ENCODE measurements at places on chromosomes 3 and 15.

DNA sequence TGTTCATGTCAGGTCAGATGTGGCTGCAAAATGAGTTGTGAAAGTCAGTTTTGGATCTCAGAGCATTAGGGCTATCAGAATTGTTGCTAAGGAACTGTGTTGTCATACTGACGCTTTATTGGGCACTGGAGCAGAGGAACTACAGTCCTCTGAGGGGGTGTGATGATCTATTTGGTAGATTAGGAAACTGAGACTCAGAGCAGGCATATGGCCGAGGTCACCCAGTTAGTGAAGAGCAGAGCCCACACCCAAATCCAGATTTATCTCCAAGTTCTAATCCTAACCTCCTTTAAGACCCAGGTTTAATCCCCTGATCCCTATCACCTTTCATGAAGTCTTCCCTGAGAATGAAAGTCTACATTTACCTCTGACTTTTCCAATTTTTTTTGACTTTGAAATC is 25.6 kb upstream of the GLCE start:
- DNase-seq, result no peak

DNA sequence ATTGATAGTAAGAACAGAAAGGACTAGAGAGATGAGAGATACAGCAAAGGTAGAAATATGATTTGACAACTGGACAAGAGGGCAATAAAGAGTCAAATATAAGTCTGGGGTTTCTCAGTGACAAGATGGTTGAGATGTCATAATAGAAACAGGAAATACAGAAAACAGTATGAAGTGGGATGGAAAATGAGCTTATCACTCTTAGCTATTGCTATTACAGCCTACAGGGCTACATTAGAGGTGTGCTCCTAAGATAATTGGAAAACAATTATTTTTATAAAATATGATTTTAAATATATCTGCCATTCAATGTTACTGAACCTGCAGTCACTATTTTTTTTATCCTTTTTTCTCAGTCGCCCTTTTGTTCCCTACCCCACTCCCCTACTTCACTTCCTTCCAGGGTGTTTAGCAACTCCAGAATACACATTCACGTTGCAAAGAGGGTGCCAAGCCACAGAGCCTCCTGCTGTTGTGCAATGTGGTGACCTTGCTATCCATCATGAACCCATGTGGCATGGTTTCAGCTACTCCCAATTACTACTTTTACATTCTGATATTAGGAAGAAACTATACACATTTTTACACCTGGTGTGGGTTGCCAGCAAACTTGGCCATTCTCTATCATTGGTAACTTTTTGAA is 6.0 kb downstream of the NRG4 start:
- DNase-seq, result no peak

GRCh38 chr3:53303549-53303948 is 43.8 kb downstream of the DCP1A start:
- no peak for DNase-seq

DNA sequence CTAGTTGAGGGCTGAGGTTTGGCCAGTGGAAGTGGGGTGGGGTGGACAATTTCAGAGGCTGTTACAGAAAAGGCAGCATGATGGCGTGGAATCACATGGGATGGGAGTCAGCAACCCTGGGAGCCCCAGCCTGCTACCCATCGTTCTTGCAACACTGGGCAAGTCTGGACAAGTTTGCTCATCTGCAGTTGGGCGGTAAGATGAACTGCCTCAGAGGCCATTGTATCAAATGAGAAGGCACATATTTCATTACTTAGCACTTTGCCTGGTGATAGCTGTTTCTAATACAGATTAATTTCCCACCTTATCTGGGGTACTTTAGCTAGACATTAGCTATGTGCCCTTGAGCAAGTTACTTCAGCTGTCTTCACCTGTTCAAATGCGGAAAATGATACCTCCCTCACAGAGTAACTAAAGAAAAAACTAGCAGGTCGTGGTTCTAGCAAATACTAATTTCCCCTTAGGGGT is 248.9 kb downstream of the THSD4 start:
- no peak for DNase-seq

GRCh38 chr15:72487070-72487797 is 13.1 kb downstream of the ARIH1 start:
- no peak for DNase-seq

GRCh38 chr3:41111011-41111410 is 88.3 kb upstream of the CTNNB1 start:
- DNase-seq, result peak; percentile 9

GRCh38 chr15:60355148-60355857 is 42.5 kb downstream of the ANXA2 start:
- DNase-seq, result no peak

GRCh38 chr3:136602818-136603217 is 149.4 kb downstream of the STAG1 start:
- no peak for DNase-seq

GRCh38 chr3:173531602-173532001 is 134.1 kb downstream of the NLGN1 start:
- no peak for DNase-seq

GRCh38 chr3:127730171-127730570 is 57.4 kb downstream of the ABTB1 start:
- no peak for DNase-seq

- no peak for DNase-seq
Observed at GRCh38 chr3:183532620-183533411, 22.7 kb downstream of the KLHL6 start.

- no peak for DNase-seq
Observed at GRCh38 chr15:22778796-22779195, 7.6 kb upstream of the NIPA1 start.

- DNase-seq, result no peak
Observed at GRCh38 chr3:24400450-24400849, 94.2 kb downstream of the THRB start.

DNA sequence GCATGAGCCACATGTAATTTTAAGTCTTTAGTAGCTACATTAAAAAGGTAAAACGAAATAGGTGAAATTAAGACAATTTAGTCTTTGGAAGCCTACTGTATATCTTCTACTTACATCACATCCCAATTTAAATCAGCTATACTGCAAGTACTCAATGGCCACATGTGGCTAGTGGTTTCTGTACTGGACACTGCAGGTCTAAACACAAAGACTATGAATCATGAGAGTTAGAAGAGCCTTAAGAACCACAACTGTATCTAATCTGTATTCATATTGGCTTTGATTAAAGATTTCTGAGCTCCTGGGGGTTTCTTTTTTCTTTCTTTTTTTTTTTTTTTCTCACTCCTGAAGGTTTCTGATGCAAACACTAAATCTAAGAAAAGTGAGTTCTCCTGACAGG is 2.3 kb upstream of the EIF1B start:
- DNase-seq, result no peak

- DNase-seq, result no peak
Observed at GRCh38 chr3:188779281-188779980, 392.3 kb upstream of the TPRG1 start.

- no peak for DNase-seq
Observed at GRCh38 chr3:109995377-109995776, 658.0 kb upstream of the DPPA4 start.

GRCh38 chr3:54427941-54428871 is 305.9 kb downstream of the CACNA2D3 start:
- DNase-seq, result peak; percentile 60

GRCh38 chr3:189513281-189514117 is 117.7 kb upstream of the TP63 start:
- DNase-seq, result no peak

DNA sequence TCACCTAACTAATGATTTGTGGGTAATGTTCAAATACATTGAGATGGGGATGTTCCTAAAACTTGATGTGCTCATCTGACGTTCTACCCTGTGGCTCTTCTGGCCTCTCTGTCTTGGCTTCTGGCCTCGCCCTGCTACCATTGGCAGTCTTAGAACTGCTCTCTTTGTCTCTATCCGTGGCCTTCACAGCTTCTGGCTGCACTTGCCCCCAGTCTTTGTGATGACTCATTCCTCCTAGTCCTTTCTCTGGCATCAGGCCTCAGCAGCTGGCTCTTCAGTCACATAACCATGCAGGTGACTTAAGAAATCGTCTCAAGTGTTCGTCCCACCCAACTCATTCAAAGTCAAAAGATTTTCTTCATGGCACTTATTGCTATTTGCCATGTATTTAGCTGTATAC is 188.1 kb downstream of the BBX start:
- no peak for DNase-seq

DNA sequence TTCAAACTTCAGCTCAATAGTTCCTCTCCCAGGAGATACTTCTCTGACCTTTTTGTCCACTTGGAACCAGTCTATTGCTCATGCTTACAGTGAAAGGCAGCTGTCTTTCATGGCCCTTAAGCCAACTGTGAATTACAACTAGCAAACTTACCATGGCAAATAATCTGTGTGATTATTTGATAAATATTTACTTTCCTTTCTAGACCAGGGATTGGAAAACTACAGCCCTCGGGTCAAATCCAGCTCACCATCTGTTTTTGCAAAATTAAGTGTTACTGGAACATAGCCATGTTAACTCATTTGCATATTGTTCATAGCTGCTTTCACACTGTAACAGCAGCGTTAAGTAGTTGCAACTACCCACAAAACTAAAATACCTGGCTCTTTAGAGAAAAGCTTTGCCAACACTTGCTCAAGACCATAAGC is 289.1 kb upstream of the MCTP2 start:
- DNase-seq, result no peak

GRCh38 chr15:51585986-51586385 is 36.6 kb downstream of the DMXL2 start:
- DNase-seq, result no peak

DNA sequence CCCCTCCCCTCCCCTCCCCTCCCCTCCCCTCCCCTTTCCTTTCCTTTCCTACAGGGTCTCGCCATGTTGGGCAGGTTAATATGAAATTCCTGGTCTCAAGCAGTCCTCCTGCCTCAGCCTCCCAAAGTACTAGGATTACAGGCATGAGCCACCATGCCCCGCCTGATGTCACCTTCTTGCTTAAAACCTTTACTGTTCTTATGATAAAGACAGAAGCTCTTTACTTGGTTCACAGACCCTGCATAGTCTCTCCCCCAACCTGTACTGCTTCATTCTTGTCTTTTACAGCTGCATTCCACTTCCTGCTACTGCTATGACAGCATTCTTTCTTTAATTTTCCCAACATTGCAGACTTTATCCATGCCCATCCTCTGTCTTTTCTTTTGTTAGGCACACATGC is 20.8 kb downstream of the MED12L start:
- DNase-seq, result no peak

All from SK-N-DZ (cell line).